ENCODE measurements at places on chromosomes 4 and X.

GRCh38 chr4:146029147-146029546 lies 90.5 kb upstream of the ZNF827 start:
- no peak for DNase-seq

DNA sequence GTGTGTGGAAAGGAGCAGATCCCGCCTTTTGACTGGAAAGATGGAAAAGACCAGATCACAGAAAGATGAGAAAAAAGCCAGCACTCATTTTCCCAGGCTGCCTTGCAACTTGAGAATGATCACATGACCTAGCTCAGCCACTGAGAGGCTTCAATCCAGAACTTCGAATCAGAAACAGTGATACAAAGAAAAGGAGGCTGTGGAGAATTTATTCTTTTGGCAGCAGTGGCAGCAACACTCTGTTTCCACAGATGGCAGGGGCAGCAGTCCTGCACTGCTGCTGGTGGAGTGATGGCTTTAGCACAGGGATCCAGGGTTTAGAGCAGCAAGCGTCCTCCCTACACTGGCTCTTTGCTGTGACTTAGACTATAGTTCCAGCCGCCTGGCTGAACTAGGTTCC lies 77.8 kb upstream of the SH3RF1 start:
- DNase-seq: no peak

DNA sequence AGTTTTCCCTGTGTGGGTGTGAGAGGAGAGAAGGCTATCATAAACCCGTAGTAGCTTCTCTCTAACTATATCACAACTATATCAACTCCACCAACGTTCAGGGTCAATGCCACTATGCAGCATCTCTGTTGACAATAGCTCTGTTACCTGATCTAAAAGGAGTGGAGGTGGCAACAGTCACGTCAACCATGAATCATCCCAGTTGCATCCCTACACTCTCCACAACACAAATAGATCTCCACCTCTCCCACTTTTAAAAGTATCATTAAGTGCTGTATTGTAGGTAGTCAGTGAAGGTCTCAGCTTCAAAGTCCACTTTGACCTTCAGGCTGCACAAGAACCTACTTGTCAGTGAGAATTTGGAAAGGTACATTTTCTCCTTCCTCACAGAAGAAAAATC lies 600.5 kb upstream of the GRIA3 start:
- no peak for DNase-seq

GRCh38 chr4:140237616-140238350 lies 83.8 kb upstream of the MAML3 start:
- no peak for DNase-seq

DNA sequence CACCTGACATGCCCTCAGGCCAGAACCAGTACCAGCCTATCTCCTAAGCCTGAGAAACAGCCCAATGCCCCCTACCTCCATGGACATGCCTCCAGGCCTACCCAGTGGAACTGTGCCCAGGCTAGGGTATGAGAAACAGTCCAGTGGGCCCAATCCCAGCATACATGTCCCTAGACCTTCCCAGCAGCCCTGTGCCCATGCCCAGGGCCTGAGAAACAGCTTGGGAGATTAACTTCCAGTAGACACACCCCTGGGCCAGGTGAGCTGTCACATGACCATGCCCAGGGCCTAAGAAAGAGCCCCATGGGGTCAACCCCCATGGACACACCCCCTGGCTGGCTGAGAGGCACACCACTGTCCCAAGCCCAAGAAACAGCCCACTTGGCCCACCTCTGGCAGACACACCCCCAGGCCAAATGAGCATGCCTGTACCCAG lies 78.8 kb downstream of the CBR4 start:
- no peak for DNase-seq

- no peak for DNase-seq
Measured at GRCh38 chrX:131046596-131046995, 11.6 kb upstream of the ARHGAP36 start.

DNA sequence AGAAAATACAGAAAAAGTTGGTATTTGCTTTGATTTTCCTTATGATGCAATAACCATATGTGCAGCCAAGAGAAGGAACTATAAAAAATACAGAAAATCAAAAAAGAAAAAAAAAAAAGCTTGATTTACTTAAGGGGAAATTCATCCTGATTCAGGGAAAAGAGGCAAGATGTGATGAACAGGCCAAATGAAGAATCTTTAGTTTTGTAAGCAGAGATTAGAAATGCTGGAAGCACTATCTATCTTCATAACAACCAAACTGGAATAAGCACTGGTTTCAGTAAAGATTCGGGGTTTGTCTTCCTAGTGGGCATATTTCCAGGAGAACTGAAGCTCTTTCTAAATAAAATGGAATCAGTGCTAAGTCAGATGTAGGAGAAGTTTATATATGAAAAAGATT lies 82.9 kb upstream of the KCNIP4 start:
- DNase-seq: no peak
